ENCODE measurements at places on chromosomes 4 and X.

GRCh38 chr4:87974856-87975462 lies 555 bp upstream of the SPP1 start:
- DNase-seq, result no peak

- peak; percentile 9 for DNase-seq
Observed at GRCh38 chr4:145481164-145481941, at the start of gene SMAD1. SMAD1 (plus strand) TSS chr4:145481853; CDS start chr4:145514614, 32,761 bp downstream.

DNA sequence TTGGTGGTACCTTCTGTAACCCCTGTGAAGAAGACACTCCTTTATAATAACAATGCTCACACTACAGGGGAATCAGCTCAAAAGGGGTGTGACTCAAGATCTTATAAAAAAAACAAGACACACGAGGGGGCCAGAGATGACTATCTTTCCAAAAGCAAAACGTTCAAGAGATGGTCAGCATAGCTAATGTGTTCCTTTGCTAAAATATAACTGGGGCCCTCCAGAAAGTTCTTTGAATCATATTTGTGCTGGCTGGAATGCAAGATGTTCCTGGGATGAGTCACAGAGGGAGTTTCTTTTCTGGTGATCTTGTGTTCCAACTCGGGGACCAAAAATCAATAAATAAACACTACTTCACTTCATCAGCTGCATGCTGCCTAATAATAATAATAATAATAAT lies 46.5 kb downstream of the RAI2 start:
- no peak for DNase-seq

DNA sequence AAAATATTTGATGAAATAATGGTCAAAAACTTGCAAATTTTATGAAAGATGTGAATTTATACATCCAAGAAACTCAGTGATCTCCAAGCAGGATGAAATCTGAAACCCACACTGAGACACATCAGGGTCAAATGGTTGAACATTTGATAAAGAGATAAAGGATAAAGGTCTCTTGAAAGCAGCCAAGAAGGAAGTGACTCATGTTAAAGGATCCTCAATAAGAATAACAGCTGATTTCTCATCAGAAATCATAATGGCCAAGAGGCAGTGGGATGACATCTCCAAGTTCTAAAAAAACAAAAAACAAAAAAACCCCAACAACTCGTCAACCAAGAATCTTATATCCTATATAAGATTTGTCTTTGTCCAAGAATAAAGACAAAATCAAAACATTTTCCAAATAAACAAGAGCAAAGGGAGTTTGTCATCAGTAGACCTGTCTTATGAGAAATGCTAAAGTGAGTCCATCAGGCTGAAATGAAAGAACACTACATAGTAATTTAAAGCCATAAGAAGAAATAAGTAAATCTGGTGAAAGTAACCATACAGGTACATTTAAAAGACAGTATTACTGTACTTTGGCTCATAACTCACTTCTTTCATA lies 121.7 kb downstream of the PDS5A start:
- DNase-seq, result no peak

DNA sequence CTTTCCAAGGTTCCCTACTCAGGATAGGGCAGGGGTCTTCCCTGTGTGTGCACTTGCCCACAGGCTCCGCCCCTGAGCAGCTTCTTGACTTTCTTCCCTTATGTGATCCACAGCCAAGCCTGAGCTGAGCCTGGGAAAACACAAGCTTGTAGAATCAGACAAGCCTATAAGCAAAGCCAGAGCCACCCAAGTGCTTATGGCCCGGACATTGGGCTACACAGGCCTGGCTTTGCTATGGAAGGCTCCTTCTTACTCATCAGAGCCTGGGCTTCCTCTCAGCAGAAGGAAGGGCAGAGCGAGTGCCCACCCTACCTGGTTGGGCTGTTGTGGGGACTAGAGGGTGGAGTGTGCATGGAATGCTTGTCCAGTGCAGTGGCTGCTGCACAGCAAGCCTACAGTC lies 1.3 kb upstream of the TNIP2 start:
- no peak for DNase-seq

DNA sequence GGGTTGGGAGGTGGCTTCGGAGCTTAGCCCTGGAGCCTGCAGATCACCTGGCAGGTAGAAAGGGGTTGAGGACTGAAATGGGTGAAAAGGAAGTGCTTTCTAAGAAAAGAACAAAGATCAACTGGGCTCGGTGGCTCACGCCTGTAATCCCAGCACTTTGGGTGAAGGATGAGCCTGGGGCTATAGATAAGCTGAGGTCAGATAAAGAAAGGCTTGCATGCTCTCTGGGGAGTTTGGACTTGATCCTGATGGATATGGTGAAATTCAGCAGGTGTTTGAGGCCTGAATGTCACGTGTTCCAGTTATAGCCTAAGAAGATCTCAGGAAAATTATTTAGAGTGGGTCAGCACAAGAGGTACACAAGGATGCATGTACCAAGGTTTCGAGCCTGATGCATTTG lies 40.8 kb downstream of the SLC34A2 start:
- DNase-seq, result no peak

DNA sequence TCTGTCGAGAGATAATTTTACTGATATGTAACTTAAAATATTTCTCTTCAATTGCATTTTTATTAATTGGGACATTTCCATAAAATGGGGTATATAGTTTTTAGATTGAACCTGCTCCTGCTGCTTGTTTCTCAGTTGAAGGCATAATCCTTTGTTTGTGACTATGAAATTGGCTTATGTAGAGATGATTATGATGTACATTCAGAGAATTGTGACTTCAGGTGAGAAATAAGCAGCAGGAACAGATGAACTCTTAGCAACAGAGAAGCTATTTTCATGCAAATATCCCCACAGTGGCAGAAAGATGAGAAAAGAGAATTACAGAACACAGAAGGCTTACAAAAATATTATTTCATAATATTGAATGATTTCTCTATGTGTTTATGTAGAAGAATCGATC lies 1499.5 kb upstream of the ADGRL3 start:
- no peak for DNase-seq

- DNase-seq, result no peak
Observed at GRCh38 chrX:7647831-7648230, 195.1 kb upstream of the VCX start.

GRCh38 chrX:30816079-30816478 lies 73.0 kb downstream of the TAB3 start:
- DNase-seq, result no peak

DNA sequence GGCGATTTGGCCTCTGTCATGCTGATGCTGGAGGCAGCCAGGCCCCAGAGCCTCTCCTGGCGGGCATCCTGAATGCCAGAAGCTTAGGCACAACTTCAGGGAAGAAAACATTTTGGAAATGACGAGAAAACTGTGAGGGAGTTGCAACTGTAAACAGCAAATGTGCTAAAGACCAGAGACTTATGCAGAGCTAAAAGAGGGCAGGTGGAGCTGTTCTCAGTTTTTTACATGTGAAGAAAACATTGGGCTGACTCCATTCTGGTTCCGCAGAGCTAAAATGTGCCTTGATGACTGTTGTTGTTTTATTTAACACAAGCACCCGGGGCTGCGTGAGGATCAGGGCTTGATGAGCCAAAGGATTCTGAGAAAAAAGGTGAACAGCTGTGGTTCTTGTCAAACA lies 10.8 kb upstream of the ARX start:
- no peak for DNase-seq

DNA sequence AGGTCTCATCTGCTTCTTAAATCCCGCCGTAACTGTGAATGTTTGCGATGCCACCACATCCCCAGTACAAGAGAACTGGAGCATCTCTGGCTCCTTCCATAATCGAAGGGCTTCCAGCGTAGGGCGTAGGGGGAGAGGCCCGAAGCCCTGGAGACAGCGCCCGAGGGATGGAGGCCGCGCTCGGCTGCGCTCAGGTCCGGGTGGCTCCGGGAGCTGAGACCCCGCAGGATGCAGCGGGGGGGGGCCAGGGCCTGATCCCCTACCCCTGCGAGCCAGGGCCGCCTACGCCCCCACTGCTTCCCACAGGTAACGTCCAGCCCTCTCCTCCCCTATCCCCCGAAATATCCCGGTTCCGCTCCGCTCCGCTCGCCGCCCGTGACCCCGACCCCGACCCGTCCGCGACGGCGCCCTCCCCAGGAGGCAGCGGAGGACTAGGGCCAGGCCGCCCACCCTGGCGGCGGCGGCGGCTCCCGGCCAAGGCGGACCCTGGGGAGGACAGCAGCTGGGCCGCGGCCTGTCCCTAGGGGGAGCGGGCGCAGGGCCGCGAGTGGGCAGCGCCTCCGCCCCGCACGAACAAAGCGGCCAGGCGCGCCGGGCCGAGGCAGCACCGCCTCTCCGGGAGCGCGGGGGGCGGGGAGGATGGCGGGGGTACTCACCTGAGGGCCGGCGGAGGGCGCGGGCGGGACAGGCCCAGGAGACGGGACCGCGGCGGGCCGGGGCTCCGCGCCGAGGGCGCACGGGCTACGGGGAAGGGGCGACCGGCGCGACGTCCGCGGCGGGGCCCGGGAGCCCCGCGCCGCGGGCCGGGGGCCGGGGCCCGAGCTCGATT lies 723 bp downstream of the WDFY3 start:
- no peak for DNase-seq

- no peak for DNase-seq
Observed at GRCh38 chrX:148629434-148629833, 129.0 kb downstream of the AFF2 start.

DNA sequence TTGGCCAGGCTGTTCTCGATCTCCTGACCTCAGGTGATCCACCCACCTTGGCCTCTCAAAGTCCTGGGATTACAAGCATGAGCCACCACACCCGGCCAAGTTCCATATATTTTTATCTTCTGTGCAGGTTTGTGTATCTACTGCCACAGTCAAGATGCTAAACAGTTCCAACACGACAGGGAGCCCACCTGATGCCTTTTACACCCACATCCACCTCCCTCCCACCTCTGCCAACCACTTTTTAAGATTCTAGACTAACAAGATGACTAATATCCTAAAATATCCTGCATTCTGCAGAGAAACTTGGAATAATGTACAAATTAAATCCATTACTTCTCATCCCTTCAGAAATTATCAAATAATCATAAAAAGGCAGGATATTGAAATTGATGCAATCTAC lies 19.3 kb upstream of the RPL34 start:
- DNase-seq, result no peak

DNA sequence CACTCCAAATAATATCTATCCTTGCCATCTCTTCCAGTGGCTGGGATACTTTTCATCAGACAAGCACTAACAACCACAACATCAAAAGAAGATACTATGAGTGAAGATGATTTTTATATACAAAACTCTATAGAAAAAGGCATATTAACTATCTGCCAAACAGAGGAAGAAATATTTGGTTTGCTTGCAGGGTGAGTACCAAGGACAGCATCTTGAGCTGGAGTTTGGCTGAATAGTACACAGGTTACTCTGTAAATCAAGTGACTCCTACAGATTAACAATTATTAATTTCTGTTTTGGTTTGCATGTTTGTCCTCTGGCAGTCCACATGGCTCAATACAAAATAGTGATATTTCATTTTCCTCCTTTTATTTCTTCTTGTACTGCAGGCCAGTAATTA lies 248.0 kb downstream of the RBMX2 start:
- DNase-seq, result no peak

DNA sequence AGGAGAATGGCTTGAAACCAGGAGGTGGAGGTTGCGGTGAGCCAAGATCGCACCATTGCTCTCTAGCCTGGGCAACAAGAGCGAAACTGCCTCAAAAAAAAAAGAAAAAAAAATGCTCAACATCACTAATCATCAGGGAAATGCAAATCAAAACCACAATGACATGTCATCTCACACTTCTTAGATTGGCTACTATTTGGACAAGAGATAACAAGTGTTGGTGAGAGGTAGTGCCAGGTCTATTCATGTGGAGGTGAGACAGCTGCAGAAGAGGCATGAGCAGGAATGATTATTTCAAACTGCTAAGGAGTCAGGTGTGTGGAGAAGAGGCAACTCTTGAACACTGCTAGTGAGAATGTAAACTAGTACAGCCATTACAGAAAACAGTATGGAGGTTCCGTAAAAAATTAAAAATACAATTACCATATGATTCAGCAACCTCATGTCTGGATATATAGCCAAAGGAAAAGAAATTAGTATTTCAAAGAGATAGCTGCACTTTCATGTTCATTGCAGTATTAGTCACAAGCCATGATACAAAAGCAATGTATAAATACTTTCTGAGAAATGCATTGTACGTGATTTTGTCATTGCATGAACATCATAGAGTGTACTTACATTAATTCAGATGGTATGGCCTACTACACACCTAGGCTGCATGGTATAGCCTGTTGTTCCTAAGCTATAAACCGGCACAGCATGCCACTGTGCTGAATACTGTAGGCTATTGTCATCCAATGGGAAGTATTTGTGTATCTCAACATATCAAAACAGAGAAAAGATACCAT lies 75.3 kb downstream of the TMEM144 start:
- no peak for DNase-seq

GRCh38 chrX:106481341-106481740 lies 130.4 kb upstream of the RADX start:
- DNase-seq, result no peak

GRCh38 chrX:118839334-118839958 lies 15.8 kb downstream of the ZCCHC12 start:
- DNase-seq, result peak; percentile 43

DNA sequence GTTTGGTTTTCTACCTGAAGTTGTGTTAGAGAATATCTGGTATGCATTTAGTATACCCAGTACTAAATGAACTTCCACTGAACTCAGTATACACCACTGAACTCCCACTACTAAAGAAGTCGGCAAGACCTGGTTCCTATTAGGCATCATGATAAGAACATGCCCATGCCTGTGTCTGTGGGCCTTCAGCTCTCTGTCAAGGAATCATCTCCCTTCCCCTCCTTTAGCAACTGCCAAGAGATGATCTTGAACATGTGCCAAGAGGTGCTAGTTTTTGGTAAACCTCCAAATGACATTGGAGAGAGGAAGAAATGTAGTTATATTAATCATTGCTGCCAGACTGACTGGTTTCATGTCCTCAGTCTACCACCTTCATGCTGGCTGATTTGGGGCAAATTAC lies 113.2 kb downstream of the ATP10D start:
- no peak for DNase-seq

DNA sequence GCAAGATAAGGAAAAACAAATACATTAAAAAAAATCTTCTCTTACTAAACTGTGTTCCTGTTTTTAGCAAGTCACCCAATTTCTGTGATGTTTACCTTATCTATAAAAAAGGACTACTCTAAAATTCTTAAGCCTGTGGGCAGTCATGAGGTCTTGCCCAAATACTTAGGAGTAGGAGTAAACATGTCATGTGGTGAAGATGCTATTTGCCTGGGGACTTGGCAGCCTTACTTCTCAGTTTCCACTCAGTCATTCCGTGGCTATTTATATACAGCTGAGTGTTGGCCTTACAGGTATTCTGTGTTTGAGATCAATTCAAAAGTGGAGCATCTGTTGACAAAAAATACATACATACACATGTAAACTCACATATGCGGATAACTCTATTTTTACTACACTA lies 89.9 kb upstream of the TLR2 start:
- no peak for DNase-seq

GRCh38 chrX:39019056-39019455 lies 217.8 kb downstream of the MID1IP1 start:
- DNase-seq, result no peak

DNA sequence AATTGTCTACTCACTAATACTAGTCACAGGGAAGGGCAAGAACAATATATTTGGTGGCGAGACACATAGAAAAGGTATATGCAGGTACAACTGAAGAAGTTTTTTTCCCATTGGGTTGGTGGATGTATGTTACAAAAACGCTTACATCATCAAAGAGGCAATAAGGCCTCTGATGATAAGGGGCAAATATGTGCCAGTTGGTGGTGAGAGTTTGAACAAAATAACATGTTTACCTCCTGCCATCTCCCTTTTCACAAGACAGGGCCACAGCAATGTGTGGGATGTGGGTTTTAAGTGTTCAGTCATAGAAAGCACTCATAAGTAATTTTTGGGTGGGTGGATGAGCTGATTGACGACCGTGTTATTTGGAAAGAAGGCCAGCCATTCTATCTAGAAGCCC lies 41.7 kb downstream of the PAGE2 start:
- no peak for DNase-seq
